ENCODE measurements at places on chromosomes 5 and 9.

GRCh38 chr5:75460942-75461610 lies 50.4 kb downstream of the CERT1 start:
- no peak for DNase-seq

GRCh38 chr9:107175816-107176435 lies 107.2 kb upstream of the RAD23B start:
- DNase-seq = no peak

GRCh38 chr5:56011835-56012234 lies 17.1 kb upstream of the IL6ST start:
- DNase-seq = no peak

DNA sequence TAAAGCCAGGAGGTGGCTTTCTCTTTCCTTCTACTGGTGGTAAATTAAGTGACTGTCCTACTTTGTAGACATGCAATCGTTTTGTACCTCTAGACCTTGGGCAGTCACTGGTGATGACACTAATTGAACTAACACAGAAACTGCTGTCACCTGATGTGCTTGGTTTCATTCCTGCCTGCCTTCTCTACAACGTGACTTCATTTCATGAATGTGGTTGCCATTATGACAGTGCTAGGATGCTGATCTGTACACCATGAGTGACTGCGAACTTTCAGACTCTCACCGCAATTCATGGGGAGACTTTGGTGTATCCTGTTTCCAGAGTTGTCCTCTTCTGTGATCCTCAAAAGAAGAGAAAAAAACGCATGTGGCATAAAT lies 47.5 kb downstream of the UBE2QL1 start:
- DNase-seq = no peak

DNA sequence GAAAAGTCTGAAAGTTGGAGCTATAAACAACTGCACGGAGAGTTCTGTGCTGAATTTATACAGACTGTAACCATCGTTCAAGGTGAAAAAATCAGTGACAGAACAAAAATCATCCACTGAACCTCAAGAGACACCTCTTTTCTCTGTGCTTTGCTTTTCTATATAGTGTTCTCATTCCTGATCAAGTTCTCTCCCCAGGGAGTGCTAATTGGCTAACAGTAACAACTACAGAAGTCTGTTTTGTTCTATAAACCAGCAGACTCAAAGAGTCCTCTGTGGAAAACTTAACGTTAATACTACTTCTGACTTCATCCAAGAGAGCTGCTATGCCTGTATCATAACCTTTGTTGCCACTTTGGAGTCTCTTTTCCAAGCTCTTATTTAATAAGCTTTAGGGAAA lies 1388.3 kb upstream of the C9orf72 start:
- no peak for DNase-seq

DNA sequence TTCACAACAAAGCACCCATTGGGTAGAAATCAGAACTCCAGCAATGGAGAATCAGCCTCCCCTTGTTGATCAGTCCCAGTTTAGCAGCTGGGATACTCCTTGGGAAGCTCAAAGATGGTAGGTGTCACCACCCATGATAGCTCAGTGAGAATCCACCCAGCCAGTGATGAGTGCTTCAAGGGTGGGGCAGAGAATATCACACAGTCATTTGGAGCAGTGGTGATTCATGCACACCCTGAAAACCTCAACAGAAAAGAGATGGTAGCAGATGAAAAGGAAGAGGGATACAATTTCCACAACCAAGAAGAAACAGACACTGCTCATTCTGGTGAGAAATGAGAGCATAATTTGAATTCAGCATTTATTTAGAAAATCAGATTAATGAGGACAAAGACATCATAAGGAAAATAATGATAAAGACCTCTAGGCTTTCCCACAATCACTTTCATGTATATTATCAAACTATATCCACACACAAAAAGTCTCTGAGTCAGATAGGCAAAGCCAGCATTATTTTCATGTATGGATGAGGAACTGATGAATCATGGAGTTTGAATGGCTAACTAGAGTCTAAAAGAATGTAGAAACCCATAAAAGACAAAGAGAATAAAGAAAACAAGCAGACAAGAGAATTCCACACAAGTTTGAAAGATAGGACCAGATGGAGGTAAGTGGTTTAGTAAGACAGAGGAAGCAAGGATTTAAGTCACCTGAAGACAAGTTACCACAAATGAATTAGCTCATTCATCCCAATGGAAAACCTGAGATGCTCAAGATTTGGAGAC lies 82.9 kb downstream of the FEM1C start:
- DNase-seq = no peak

All from stimulated activated CD8-positive, alpha-beta memory T cell treated with anti-CD3 and anti-CD28 coated beads, Interleukin-15, amount 100 ng/mL, for 24 hours (primary cell).